Amniotic stem cell (primary cell): ENCODE measurements at places on chromosomes 7 and 10.

DNA sequence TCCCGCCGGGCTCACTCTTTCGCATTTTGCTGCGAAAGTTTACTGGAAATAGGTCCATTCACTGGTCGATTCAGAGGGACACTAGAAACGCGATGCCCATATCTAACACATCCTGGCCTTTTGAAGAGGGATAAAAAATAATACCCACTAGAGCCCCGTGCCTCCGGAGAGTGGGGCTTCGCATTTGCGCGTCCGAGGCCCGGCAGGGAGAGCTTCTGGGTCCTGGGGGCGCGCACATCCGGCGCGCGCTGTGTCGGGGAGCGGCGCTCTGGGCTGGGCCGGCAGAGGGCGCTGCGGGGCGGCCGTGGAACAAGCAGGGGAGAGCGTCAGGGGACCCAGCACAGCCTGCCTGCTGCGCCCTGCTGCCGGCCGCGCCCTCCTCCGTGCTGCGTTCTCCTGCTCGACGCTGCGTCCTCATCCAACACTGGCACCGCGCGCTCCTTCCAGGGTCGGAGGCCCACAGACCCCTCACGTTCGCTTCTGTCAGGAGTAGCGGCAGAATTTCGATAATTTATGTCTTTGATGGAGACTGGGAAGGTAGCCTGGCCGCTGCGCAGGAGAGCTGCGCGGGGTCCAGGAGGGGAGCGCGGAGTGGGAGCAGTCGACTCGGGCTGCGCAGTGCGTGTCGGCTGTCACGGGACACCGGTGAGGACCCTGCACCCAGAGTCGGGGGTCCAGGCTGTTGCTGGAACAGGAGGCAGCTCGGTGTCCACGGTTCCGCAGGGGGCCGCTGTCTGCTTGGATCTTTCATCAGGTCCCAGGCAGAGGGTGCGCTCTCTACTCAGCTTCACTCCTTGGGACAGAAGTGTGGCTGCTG is 41.5 kb upstream of the ZNF32 start:
- DNase-seq, result peak; percentile 16

- DNase-seq, result no peak
Measured at GRCh38 chr10:8041284-8041991, 13.1 kb upstream of the GATA3 start.

GRCh38 chr7:29381206-29382094 is 182.2 kb upstream of the PRR15 start:
- DNase-seq, result no peak

- no peak for DNase-seq
Measured at GRCh38 chr7:118511146-118511545, 286.6 kb downstream of the ANKRD7 start.

DNA sequence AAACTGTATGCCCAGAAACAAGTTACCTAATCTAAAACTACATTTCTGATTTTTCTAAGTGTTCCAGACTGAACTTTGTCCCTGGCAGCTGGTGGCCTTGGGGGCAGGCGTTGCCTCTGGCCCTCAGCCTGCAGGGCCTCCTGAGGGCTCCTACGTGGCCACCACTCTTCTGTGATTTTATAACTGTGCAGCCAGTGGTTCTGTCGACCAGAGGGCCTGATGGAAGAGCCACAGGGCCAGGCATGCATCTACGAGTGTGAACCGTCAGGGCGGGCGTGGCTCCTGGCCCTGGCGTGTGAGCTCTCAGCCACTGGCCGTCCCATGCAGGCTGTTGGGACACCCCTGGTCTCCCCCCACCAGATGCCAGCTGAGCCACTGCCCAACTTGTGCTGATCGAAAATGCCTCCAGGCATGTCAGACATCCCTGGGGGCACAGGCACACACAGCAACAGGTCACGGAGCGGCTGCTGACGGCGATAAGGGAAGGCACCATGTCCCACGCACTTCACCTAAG is 173.4 kb downstream of the ZMYND11 start:
- no peak for DNase-seq

DNA sequence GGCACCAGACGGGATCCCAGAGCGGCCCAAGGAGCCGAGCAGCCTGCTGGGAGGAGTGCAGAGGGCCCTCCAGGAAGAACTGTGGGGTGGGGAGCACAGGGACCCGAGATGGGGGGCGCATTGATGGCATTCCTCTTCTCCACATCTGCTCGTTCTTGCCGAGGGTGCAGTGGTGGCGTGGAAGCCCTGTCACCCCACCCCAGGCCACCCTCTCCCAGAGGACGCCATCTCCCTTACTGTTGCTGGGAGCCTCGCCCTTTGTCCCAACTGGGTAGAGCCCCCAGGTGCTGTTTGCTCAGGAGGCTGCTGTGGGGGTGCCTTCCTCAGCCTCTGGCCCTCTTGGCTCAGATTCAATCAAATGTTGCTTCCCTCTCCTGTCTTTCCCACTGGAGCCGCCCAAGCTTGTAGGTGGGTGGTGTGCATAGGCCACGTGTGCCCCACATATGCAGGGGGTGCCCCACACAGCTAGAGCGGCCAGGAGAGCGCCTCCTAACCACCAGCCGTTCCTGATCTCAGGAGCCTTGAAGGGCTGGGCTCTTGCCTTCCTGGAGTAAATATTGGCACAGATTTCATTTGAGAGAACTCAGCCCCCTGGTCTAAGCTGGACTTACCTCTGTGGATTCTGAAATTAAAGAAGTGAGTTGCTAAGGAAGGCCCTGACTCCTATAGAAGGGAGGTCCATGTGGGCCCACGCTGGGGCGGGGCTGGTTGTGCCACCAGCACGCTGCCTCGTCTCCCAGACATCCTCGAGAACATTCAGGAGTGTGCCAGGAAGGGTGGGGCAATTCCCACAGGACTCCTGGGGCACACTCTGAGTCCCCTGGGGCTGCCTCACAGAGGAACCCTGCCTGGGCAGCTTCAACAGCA is 39.2 kb downstream of the ZNF467 start:
- DNase-seq, result no peak

- no peak for DNase-seq
Measured at GRCh38 chr7:77691892-77692491, 4.3 kb upstream of the RSBN1L start.
